ENCODE measurements at places on chromosomes 11 and 22.

DNA sequence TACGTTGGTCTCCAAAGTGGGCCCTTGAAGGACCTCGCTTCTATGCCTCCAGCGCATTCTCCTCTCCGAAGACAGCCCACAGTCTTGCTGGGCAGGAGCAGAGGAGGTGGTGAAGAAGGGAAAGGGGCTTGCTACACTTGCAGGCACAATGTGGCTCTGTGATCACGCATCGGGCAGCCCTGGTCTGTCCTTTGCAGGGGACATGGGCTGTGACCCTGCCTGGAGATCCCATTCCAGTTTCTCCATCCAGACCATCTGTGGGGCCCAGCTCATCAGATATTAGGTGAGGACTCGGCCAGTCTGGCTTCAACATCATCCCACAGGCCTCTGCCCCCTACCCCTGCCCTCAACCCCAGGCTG lies 810 bp downstream of the APOA1 start:
- DNase-seq: no peak

DNA sequence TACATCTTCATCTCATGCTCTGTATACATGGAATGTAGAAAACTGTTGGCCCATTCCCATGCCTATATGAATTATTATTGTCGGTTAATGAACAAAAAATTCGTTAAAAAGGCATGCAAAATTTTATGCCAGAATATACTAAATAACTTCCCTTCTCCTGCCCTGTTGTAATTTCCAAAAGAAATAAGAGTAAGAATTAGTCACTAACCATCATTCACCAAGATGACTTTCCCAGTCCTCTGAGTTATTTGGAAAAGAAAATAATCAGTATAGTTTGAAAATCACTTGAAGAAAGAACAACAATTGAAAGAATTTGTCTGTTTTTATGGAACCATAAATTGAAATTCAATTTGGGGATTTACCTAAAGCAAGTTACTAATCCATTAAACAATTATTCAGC lies 1149.1 kb upstream of the RAG2 start:
- no peak for DNase-seq

- no peak for DNase-seq
These were observed 640.6 kb downstream of the TBC1D22A start for GRCh38 chr22:47402876-47403525.

DNA sequence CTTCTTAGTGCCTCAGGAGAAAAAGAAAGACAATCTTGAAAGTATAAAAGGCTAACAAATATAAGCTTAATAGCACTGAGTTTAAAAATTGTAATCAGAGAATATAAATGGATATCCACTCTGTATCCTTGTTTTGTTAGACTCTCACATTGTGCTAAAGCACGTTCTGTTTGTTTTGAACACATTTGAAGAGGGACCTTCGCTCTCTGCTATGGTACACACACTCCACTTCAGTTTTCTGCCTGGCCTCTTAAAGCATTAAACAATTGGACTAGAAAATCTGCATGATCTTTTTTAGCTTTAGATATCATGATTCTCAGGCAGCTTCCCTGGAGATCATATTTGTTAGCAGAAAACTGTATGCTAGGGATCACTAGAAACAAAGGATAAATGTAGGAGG lies 40.3 kb upstream of the PGR start:
- DNase-seq: no peak

- DNase-seq: no peak
These were observed 18.1 kb upstream of the MRTFA start for GRCh38 chr22:40654522-40655167.

- DNase-seq: no peak
These were observed 112.8 kb downstream of the TRPC6 start for GRCh38 chr11:101470881-101471520.

- DNase-seq: no peak
These were observed 35.4 kb downstream of the MCHR1 start for GRCh38 chr22:40714499-40715337.

DNA sequence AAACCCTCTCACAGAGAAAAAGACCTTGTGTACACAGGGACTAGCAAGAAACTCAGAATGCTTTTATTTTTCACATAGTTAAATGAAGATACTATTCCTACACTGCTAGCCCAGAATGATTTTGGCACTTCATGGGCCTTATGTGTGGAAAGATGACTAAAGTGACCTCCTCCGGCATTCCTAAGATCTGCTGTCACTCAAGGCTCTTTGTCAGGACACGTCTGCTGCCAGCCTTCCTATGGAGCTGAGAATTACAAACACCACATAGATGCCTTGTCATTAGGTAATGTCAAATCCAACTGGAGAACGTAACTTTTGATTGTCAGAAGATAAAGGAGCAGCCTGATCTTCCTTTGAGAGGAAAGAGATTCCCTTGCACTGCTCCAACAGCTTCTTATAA lies 249.1 kb downstream of the FAT3 start:
- no peak for DNase-seq

Measured in activated CD8-positive, alpha-beta memory T cell treated with anti-CD3 and anti-CD28 coated beads, Interleukin-2, amount 50 U/mL, for 4 hours (primary cell).